Coronary artery (tissue), 2 donors: ENCODE measurements at places on chromosomes 4 and X.
A peak's percentile ranks its signal among the peaks of the same experiment; 100 is the strongest.

DNA sequence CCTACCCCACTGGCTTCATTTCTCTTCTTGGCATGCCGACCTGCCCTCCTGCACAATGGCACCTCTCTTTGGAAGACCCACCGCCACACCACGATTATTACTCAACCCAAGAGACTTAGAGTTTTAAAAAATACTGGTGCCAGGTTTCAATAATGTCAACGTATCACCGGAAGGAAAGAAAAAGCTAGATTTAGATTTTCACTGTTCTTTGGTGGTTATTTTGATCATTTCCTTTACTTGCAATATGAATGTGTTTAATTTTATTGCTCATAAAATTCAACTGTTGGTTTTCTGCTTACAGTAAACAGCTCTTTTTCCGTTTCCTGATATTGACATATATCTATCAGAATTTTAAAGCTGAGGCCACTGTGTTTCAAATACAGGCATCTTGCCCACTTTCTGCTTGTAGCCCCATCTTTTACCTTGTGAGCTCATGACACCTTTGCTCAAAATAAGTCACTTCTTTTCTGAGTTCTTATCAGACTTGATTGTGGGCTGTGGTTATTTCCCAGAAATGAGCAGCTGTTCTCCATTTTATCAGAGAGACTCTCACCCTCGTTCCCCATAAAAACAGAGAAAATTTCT lies 439.1 kb downstream of the INPP4B start:
- DNase-seq = no peak

DNA sequence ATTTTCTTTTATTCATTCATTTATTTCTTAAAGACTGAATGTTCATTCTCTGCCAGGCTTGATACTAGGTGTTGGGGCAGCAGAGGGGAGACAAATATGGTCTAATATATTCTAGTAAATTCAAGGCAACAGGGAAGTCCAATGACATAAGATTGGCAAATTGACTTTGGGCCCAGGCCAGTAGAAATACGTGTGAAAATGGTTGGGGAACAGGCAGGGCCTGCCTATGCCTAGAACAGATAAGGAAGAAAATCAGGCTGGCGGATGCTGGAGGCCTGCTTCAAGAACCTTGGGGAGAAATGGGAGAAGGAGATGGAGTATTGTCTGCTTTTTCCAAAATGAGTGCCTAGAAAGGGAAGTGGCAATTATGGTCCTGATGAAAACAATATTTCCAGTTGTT lies 108.6 kb downstream of the RTL5 start:
- DNase-seq = no peak

- DNase-seq = no peak
Observed at GRCh38 chr4:73070074-73070390, 516 bp upstream of the COX18 start.

- no peak for DNase-seq
Observed at GRCh38 chrX:12526306-12526705, 264.9 kb upstream of the PRPS2 start.

DNA sequence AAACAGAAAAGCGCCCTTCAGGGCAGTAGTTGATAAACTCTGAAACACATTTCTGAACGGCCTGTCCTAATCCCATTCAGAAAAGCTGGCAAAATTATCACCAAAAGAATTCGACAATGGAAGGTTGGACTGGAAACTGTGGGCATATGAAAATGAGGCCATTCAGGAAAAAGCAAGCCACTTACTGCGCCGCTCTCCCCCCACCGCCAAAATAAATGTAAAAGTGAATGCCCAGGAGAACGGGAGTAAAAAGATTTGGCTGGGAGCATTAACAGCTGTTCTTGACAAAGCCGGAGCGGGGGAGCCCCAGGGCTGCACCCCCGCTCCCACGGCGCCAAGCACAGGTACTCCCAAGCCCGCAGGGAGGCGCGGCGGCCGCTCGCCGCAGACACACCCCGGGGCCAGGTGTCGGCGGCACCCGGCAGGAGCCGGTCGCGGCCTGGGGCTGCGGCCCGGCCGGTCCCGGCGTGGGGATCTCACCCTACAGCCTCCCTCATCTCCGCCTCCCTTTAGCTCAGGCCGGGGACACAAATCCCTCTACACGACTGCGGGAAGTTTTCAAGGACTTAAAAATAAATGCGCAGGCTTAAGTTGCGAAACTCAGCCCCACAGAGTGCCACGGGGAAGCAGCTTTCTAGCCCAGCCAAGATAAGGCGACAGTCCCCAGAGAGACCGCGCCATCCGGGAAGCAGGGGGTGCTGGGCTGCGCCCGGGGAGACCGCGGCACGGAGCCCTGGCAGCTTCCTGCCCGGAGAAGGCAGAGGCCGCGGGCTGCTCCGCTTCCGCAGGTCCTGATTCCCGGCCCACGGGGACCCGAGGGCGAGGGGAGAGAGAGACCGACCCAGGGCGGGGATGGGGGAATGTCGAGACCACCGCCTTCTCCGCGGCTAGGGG lies 593 bp downstream of the SH3RF1 start:
- DNase-seq = peak; percentile 89
